ENCODE measurements at places on chromosomes 12 and 14. TPM values are rescaled to one million over a fixed set of nuclear protein-coding genes. Genes with fewer than 3 reads are reported as not detected.

DNA sequence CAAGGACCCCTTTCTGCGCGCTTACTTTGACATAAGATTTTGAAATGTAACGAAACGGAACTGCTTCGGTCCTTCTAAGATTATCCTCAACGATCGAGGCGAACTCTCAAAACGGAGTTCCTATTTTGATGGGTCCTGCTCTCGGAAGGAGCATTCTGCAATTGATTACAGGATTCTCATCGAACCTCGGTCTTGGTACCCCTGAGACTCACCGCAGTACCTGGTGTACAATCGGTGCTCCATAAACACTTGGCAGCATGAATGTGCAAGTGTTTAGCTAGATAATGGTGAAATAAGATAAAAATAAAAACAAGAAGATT is 530 bp upstream of the NEMF start:
- DNase-seq: no peak

DNA sequence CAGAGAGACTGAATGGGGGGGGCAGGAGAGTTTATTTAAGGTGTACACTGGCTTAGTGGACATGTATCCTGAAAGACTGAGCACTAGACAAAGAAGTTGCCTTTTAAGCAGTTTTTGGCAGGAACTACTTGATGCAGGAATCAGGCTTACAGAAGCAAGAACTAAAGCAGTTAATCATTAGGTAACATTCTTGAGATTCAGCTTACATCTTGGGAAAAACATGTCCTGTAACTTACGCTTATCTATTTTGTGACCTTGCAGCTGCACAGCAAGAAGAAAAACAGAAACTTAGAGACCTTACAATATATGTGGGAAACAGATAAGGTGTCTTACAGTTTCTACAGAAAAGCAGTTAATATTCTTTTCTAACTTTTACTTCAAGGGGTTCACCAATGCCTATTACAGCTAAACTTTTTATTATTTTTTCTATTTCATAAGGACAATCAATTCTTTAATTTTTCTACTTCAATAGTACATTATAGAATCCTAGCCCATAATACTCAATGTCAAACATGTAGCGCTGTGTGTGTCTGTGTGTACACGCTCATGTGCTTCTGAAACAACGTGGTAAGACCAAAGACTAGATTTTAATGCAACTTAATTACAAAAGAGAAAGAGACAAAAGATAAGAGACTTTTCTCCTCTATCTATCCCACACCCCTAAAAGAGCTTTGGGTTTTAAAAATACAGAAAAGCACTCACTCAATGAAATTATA is 276.9 kb downstream of the PRKD1 start:
- no peak for DNase-seq

Gene GPR135
- 0.66 TPM for total RNA-seq

Gene SLC6A15
- 0.30 TPM for total RNA-seq

Gene KLHL33
- not detected for total RNA-seq

Measured in MG63 (cell line).